Left renal pelvis (tissue), 4 donors: ENCODE measurements at places on chromosomes 2 and 18. TPM values are rescaled to one million over a fixed set of nuclear protein-coding genes. Genes with fewer than 3 reads are reported as not detected.
A peak's percentile ranks its signal among the peaks of the same experiment; 100 is the strongest.

The INPP4A gene
- polyA plus RNA-seq = 26.5 TPM

The GPR45 gene
- polyA plus RNA-seq = 0.13 TPM

The TUBA3E gene
- not detected for polyA plus RNA-seq

The CCDC121 gene
- polyA plus RNA-seq = 12.3 TPM

The CLHC1 gene
- polyA plus RNA-seq = 20.7 TPM

The CNDP1 gene
- polyA plus RNA-seq = 1.6 TPM

The TDRD15 gene
- polyA plus RNA-seq = not detected

DNA sequence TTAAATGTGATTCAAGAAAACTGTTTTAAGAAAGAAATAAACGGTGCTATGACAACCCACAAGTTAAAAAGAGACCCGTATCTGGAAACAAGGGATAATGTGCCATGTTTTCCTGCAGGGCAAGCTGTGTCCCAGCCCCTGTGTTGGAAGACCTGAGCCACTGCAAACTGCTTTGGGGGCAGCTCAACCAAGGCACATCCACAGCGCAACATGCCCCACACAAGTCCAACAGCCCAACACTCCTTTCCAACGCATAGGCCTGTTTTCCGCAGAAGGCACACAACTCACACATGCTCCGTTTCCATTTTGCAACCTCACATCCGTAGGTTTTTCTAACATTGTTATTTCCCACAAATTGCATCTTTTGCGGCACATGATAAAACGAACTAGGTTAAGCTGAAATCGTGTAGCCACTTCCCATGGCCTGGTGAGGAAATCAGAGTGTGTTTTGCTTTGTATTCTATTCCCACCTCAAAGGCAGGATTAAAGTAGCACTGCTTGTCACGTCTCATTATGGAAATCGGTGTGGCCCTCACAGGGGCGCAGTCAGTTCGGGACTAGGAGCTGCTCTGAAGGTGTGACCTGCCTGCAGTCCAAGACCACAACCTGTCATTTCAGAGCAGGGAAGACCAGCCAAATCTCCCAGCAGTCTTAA, 50.5 kb upstream of the ZNF516 start:
- no peak for DNase-seq

DNA sequence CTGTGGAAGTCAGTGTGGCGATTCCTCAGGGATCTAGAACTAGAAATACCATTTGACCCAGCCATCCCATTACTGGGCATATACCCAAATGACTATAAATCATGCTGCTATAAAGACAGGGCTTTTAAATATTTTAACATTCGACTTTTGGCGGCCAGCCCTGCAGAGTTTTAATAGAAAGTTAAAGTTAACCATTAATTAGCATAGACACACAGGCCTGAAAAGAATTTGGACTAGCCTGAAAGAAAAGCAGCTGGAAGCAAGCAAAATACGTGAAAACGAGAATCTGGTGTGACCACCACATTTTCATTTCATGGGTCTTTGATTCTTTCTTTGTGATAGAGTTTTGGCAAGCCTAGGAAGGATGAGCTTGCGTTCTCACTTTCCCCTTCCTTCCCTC, 184.0 kb downstream of the SCG2 start:
- DNase-seq = no peak

GRCh38 chr2:240362216-240362755, 73.2 kb upstream of the GPC1 start:
- DNase-seq = no peak

GRCh38 chr2:64213532-64214275, 69.5 kb upstream of the PELI1 start:
- no peak for DNase-seq

DNA sequence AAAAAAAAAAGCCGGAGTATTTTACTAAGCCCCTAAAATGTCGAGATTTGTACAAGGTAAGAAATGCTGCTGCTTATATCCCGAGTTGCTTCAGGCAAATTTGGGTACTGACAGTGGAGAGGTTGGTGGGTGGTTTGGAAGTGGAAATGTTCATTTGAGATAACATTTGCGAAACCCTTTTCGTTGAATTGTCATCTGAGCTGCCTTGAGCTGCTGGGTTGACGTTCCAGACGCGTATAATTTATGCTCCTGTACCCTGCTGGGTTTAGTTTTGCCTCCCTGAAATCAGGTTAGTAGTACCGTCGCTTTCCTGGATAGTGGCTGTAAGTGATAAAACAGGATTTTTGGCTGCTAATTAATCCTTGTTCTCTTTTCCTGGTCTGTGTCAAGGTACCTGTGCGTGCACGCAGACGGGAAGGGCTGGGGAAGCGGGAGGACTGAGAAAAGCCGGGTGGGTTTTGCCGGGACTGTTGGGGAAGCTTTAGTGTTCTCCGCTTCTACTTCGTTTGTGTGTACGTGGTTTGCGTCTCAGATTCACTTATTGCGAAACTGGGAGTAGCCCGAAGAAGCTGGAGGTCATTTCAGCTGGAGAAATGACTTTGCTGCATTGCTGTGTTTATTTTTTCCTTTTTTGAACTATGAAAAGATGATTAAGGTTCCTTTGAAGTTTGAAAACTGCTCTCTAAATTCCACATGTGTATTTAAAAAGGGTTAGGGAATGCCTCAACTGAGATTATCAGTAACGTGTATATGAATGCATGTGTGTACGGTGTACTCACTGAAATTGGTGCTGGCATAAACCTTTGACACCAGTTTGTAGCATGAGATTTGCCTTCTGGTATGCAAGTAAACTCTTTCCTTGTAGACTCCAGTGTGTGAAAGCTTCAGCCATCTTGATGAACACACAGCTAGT, 709 bp downstream of the UGP2 start:
- no peak for DNase-seq

DNA sequence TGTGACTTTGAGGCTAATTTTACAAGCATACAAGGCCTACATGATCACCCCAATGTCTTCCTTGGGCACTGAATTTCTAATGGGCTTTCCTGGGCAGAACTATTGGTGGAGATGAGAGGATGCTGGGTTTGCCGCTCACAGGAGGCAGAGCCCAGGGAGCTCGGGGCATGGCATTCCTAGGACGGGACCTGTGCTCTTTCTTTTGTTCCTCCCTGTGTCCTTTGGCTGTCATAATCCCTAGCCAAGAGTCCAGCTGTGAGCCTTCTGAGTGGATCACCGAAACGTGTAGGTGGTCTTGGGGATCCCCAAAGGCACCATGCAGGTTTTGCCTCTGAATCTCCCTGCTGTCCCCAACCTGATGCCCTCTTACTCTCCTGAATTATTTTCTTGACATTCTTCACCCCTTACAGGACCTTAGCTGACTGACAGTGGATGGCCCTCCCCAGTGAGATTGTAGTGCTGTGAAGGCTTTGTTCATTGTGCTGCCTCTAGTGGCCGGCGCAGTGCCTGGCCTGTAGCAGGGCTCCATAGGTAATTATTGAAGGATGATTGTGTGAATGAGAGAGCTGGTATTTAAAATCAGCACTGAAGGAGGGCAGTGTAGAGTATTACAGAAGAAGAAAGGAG, 221.9 kb downstream of the ZNF407 start:
- DNase-seq = no peak

DNA sequence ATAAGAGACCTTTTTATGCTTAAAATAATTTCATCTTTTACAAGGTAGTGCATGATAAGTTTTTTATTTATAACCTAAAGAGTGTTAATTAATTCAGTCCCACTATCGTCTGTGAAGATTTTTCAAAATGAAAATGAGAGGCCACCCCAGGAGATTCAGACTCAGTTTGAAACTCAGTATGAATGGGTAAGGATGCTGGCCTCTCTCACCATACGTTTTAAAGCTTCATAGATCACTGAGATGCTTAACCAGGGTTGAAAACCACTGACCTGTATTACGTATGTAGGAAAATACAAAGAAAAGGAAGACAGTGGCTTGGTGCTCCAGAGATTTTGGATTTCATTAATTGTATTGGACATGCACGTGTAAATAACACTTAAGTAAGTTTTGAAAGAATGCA, 278.7 kb downstream of the FSIP2 start:
- no peak for DNase-seq

GRCh38 chr2:65214361-65214760, 13.3 kb upstream of the ACTR2 start:
- DNase-seq = no peak

- no peak for DNase-seq
Observed at GRCh38 chr2:119823734-119824334, 64.1 kb downstream of the PTPN4 start.

- DNase-seq = no peak
Observed at GRCh38 chr2:197168705-197169104, 141.9 kb downstream of the ANKRD44 start.

- no peak for DNase-seq
Observed at GRCh38 chr2:42286268-42286946, 74.6 kb downstream of the COX7A2L start.

DNA sequence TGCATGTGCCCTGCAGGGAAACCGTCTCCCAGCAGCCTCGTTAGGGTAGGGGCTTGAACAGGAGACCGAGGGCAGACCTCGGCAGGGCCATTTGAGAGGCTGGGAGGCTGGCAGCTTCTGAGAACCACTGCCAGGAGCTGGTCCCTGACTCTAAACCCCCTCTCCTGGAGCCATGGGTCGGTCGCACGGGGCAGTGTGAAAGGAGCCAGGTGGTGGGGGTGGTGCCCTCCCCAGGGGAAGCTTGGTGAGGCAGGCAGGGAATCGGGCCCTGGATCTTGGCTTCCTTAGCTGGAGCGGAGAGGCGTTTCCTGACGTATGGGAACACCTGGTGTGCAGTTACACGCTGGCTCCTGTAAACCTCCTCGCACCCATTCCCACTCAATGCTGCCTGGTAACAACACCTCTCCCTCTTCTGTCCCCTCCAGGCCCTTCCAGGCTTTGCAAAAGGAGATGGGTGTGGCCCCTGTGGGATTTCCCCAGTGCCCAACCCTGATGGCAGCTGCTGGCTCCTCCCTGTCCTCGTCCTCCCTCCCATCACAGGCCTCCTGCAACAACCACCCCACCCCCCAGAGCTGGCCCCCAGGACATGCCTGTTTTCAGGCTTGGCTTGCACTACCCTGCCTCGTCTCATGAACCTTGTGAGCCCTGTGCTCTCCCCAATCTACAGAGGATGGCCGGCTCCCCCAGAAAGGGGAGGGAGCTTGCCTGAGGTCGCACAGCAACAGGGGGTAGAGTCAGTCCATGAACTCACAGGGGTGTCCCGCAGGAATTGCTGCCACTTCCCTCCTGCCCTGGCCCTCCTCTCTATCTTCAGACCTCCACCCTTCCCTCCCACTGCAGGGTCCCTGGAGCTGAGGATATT, 24.4 kb downstream of the ADRA2B start:
- DNase-seq = no peak

GRCh38 chr2:121409966-121410365, 120.7 kb upstream of the RNU4ATAC start:
- no peak for DNase-seq

DNA sequence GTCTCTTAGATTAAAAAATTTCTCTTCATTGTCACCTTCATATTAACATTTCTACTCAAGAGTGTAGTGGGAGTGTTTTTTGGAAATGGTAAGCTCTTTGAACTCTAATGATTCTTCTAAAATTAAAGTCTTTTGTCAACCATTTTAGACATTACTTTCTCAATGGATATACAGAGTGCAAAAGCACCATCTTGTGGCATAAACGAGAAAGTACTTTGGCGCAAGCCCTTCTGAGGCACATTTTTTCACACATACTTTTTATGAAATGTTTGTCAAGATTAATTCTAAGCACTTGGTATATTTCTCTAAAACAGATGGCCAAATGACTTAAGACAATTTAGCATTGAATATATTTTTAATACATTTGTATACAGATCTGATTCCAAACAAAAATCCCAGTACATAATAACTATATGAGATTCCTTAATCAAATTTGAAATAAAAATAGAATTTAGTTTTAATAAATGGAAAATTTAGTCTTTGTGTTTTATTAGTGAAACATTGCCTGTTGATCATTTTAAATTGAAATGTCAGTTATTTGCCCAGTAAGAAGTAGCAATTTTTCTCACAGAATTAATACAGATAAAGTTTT, 63.3 kb upstream of the GALNT5 start:
- peak; percentile 5 for DNase-seq
